ENCODE measurements at places on chromosomes 5 and 9.

- DNase-seq = no peak
These were observed 219.0 kb upstream of the CDH12 start for GRCh38 chr5:23072179-23072578.

DNA sequence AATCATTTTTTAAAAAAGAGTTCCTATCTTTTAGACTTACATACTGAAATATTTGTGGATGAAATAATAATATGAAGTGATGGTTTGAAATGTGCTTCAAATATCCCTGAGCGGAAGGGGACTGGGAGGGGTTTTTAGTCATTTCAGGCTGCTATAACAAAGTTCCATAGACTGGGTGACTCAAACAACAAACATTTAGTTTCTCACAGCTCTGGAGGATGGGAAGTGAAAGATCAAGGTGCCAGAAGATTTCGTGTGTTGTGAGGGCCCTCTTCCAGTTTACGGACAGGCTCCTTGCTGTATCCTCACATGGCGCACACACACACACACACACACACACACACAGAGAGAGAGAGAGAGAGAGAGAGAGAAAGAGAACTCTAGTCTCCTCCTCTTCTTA lies 27.1 kb upstream of the TEX10 start:
- DNase-seq = peak; percentile 57

DNA sequence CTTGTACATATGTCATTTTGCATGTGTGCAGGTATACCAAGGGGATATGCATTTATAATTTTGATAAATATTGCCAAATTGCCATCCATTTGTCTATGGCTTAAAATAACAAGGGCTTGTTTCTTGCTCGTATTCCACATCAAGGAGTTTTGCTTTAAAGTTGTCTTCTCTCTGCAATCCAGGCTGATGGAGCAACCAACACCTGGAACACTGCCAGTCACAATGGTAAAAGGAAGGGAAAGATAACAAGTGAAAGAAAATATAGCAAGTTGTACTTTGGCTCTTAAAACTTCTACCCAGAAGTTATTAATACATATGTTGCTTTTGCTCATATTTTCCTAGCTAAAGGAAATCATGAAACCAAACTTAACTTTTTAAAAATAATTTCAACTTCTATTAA lies 156.9 kb downstream of the UNC13B start:
- DNase-seq = no peak

- DNase-seq = no peak
These were observed 31.7 kb downstream of the DOCK2 start for GRCh38 chr5:169668732-169669131.

GRCh38 chr5:150143350-150144245 lies 12.0 kb downstream of the PDGFRB start:
- peak; percentile 97 for DNase-seq

GRCh38 chr9:136095070-136096058 lies at the start of gene NACC2:
Gene NACC2, minus strand, starts transcription at chr9:136095289. Its CDS starts 44,768 bp downstream, at chr9:136050521.
- peak; percentile 68 for DNase-seq

GRCh38 chr9:13994240-13994639 lies 319.7 kb downstream of the NFIB start:
- no peak for DNase-seq

GRCh38 chr5:14482085-14482484 lies 99.5 kb upstream of the OTULINL start:
- DNase-seq = no peak

DNA sequence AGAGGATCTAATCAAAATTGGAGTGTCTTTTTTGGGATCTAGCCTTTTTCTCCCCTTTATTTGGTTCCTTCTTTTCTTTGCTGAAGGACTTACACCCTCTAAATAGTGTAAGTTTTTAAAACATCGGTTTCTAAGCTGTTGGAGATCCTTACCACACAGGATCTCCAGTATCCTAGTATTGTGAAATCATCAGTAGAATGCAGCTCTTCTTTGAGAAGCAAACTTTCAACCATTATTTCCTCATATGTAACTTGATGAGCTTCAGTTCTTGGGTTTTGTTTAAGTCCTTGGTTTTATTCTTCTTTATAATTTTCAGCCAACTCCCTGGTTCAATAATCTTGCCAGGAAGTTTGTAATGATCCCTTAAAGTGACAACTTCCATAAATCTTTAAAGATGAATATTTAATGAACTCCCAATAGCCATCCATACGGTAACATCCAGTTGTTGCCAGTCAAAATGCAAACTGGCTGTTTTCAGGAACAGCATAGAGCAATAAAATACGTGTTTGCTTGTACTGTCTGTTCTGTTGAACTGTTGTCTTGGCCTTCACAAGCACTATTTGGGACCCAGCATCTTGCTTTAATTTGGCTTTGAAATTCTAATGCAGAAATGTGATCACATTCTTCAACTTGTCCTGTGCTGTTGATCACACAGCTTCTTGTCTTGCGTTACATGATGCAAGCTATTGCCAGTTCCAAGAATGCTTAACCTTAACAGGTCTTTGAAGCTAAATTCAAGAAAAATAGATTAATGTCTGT lies 34.8 kb upstream of the TTC23L start:
- peak; percentile 53 for DNase-seq

DNA sequence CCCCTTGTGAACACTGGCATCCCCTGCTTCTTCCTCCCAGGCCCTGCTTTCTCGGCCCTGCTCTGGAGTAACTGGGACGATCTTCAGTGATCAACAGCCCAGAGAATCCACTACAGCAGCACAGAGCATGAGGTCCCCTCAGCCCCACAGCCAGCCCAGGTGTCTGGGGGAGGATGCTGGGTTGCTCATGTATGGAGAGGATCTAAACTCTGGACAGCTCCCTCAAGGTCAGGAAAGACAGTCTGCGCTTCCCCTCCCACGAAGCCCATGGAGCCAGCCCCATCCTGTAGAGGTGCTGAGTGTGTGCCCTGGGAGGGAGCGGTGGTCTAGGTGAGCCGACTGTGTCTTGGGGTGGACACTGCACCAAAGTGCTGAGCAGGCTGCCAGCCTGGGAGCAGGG lies 190.2 kb downstream of the GABBR2 start:
- no peak for DNase-seq

DNA sequence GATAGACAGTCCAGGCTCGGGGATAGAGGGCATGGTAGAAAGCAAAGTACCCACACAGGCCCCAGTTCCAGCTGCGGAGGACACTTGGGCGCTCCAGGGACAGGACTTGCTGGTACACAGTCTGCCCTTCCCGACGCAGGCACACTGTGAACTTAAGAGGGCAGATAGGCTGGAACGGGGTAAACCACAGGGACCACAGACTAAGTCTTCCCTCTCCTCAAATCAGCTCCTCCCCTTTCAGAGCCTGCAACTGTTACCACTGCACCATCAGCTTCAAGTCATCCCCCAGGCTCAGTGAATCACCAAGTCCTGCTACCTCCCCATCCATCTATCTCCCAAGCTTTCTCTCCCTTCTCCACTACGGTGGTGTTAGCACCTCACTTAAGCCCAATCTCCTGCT lies 7.3 kb downstream of the GBA2 start:
- DNase-seq = no peak

- DNase-seq = peak; percentile 67
These were observed 15.0 kb downstream of the GLIPR2 start for GRCh38 chr9:36151316-36152210.

- no peak for DNase-seq
These were observed 192.9 kb downstream of the PIK3R1 start for GRCh38 chr5:68408345-68408871.

DNA sequence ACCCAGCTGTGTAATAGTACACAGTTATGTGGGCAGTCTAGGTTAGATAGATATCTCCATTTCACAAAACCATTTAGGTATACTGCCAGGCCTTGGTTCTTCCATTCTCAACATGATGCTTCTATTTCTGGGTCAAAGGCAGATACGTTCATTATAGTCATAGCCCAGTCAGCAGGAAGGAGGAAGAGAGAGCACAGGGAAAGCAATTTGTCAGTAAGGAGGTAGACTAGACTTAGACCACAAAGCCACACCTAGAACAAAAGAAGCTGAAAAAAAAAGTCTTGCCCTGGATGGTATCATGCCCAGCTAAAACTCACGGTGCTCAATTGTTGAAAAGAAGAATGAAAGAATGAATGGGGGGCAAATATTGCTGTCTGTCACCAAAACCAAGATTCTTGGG lies 7.6 kb downstream of the INVS start:
- no peak for DNase-seq

DNA sequence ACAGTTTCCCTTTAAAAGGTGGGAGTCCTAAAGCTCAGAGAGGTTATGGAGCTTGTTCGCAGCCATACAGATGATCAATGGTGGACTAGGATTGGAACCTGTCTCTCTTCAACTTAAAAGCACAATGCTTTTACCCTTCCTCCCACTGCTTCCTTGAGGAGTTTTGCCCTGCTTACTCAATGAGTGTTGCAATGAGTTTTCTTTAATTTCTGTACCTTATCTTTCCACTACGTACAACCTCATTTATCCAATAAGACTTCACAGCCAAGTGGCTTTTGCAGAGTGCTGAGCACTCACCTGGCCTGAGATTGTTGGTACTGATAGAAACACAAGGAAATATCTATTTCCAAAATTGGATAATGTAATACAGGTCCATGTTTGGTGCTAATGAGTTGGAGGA lies 64.7 kb upstream of the ANKRD55 start:
- DNase-seq = no peak

GRCh38 chr5:64331597-64332277 lies 166.1 kb downstream of the RNF180 start:
- DNase-seq = no peak

DNA sequence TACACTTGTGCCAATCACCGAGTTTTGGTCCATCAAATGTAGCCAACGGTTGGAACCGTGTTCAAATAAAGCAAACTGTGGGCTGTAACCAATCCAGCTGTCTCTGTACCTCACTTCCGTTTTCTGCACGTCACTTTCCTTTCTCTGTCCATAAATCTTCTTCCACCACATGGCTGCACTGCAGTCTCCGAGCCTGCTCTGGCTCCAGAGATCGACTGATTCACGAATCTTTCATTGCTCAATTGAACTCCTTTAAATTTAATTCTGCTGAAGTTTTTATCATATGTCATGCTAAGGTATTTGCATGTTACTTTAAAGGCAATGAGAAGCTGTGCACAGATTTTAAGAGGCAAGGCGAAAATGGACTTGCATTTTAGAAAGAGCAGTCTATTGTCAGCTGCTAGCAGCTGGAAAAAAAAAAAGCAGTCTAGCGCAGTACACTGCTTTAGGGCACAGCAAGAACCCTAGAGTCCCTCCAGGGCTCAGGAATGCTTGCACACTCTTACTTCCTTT lies 13.2 kb downstream of the TTC39B start:
- peak; percentile 52 for DNase-seq

- DNase-seq = no peak
These were observed 4.0 kb downstream of the ANKRD55 start for GRCh38 chr5:56229111-56229510.

DNA sequence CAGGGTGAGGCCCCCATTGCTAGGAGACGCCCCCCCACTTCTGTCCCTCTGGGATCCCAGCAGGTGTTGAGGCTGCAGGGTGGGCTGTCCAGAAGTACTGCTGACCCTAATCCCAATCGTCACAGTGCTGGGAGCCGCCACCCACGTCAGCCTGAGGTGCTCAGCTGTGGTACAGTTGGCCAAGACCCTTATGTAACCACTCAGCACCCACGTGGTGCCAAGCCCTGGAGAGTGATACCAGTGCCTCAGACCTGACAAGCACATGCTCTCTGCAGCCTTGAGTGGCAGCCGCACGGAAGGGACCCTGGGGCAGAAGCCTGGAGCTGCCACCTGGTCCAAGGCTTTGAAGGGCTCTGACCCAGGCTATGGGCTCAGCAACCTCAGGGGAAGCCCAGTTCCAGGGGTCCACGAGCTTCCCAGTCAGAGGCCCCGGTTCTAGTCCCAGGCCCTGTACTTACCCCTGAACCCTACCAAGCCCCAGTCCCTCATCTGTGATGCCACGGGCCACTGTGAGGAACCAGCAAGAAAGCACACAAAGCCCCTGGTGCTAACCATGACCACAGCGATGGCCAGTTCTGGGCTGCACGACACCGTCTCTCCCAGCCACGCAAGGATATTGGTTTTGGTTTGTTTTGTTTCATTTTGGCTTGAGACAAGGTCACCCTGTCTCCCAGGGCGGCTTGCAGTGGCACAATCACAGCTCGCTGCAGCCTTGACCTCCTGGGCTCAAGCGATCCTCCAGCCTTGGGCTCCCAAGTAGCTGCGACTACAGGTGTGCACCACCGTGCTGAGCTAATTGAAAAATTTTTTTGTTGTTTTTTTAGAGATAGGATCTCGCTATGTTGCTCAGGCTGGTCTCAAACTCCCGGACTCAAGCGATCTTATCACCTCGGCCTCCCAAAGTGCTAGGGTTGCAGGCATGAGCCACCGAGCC lies 50.7 kb downstream of the DBH start:
- no peak for DNase-seq
